Tongue (tissue), 3 donors: ENCODE measurements at places on chromosomes 4 and X. TPM values are rescaled to one million over a fixed set of nuclear protein-coding genes. Genes with fewer than 3 reads are reported as not detected.

- no peak for DNase-seq
Measured at GRCh38 chrX:148517176-148517575, 16.8 kb downstream of the AFF2 start.

GRCh38 chr4:109053257-109053656 is 249.2 kb downstream of the COL25A1 start:
- DNase-seq = no peak

DNA sequence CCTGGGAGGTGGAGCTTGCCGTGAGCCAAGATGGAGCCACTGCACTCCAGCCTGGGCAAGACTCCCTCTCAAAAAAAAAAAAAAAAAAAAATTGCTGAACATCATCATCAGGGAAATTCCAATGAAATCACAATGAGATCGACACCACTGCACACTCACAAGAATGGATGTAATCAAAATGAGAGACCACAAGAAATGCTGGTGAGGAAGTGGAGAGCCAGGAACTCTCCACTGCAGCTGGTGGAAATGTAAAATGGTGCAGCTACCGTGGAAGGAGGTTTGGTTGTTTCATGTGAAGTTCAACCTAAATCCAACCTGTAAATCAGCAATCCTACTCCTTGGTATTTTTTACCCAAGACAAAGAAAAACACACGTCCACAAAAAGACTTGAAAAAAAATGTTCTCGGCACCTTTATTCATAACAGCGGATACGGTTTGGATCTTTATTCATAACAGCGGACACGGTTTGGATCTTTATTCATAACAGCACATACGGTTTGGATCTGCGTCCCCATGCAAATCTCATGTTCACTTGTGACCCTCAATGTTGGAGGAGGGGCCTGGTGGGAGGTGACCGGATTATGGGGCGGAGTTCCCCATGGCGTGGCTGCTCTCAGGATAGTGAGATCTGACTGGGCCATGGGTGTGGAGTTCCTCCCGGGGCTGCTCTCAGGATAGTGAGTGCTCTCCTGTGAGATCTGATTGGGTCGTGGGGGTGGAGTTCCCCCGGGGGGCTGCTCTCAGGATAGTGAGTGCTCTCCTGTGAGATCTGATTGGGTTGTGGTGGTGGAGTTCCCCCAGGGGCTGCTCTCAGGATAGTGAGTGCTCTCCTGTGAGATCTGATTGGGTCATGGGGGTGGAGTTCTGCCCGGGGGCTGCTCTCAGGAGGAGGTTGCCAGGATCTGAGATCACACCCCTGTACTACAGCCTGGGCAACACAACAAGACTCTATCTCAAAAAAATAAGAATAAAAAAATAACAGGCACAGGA is 7.7 kb downstream of the GAK start:
- no peak for DNase-seq

- no peak for DNase-seq
Measured at GRCh38 chr4:15557786-15558550, 88.3 kb downstream of the CC2D2A start.

DNA sequence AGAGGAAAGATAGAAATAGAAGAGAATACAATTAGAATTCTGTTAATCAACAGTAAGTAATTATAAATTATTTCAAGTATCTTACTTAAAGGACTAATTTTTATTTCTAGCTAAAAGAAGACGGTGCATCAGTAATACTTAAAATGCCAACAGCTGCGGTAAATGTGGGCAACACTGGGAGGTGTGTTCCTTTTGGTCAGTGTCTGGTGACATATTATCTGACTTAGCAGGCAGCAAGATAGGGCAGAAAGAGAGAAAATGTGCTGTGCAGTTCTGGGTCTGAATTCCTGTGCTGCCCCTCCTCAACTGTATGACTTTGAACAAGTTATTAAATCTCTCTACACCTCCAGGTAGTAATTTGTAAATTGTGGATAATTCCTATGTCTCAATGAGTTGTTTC is 120.6 kb downstream of the ZNF827 start:
- peak; percentile 33 for DNase-seq

GRCh38 chr4:41538017-41538733 is at the start of gene LIMCH1:
Gene LIMCH1 (plus strand): TSS chr4:41538157. CDS start chr4:41605996, 67,839 bp downstream.
- peak; percentile 71 for DNase-seq

DNA sequence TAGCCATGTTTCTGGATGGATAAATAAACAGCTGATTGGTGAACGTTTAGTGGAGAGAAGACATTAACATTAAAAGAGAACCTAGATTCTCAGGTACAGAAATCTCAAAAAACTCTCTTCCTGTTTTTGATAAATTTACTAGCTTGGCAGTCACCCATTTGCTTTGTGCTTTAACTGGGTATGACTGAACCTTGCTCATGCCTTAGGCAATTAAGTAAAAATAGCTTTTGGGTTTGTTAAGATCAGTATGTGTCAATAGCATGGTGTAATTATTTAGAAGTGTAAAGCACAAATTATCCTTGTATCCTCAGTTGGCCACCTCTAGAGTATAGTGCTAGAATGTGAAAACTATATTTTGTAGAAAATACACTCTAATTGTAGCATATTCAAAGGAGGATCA is 200.0 kb downstream of the CFAP299 start:
- DNase-seq = no peak

DNA sequence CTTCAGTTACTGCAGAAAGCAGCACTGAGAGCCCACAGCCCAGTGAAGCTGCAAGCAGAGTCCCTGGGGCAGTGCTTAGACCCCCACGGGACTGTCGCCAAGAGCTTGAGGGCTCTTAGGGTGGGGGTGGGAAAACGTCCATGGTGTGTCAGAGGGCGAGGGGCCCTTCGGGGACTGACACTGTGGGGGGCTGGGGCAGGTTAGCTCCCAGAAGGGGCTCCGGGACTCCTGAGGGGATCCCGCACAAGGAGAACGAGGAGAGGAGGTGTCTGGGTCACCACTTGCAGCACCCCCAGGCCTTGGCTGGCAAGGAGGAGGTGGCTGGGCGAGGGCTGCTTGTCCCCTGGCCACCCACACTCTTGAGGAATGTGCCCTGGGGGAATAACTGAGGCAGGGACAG is 20.8 kb downstream of the NAT8L start:
- DNase-seq = no peak

- no peak for DNase-seq
Measured at GRCh38 chrX:132470831-132471230, 18.0 kb downstream of the MBNL3 start.

GRCh38 chr4:168715896-168716295 is 219.0 kb downstream of the PALLD start:
- DNase-seq = no peak

- DNase-seq = peak; percentile 85
Measured at GRCh38 chr4:10461091-10461849, 4.0 kb upstream of the ZNF518B start.

- DNase-seq = no peak
Measured at GRCh38 chr4:183830438-183830985, 74.6 kb upstream of the STOX2 start.

GRCh38 chr4:109553130-109553529 is 6.9 kb upstream of the MCUB start:
- DNase-seq = no peak

GRCh38 chr4:145775406-145775805 is 95.5 kb downstream of the C4orf51 start:
- no peak for DNase-seq

DNA sequence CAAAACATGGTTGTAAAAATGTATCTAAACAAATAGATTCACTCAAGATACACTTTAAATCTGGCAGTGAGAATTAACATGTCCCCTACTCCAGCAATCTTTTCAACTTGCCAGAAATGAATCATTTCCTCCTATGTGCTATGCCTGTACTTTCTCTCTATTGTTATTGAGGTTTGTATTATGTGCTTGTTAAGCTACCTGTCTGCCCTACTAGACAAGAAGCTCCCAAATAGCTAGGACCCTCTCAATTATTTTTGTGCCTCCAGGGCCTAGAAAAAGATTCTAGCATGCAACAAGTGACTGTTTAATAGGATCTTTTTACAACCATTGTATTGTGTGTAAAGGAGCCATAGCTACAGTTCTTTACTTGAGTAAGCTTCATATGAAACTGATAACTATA is 3.5 kb upstream of the SAP30 start:
- peak; percentile 5 for DNase-seq

DNA sequence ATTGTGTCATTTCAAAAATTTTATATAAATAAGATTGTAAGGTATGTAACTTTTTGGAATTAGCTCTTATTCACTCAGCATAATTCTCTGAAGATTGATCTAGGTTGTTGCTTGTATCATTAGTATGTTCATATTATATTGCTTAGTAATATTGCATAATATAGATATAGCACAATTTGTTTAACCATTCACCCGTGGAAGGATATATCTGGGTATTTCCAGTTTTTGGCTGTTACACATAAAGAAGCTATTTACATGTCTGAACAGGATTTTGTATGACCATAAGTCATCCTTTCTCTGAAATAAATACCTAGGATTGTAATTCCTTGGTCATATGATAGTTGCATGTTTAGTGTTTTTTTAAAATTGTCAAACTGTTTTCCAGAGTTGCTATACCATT is 82.5 kb downstream of the CPEB2 start:
- no peak for DNase-seq

- DNase-seq = no peak
Measured at GRCh38 chrX:84168574-84168973, 19.4 kb downstream of the RPS6KA6 start.

DNA sequence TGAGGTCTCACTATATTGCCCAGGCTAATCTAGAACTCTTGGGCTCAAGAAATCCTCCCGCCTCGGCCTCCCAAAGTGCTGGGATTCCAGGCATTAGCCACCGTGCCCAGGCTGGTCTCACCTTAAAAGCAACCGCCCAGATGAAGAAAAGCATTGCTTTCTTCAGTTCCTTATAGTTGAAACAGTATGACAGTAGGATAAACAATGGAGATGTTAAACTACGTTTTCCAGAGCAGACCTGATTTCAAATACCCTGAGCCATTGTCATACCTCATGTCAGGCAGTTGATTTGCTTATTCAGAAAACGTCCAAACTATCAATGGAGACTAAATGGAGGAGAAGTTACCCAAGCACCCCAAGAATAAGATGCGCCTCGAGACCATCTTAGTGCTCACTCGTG is 26.3 kb upstream of the TMEM131L start:
- no peak for DNase-seq

- no peak for DNase-seq
Measured at GRCh38 chr4:148345509-148345908, 96.7 kb downstream of the NR3C2 start.

GRCh38 chrX:115958687-115959359 is 211.7 kb upstream of the AGTR2 start:
- DNase-seq = no peak

GRCh38 chrX:100264200-100264599 is 145.9 kb downstream of the PCDH19 start:
- no peak for DNase-seq

DNA sequence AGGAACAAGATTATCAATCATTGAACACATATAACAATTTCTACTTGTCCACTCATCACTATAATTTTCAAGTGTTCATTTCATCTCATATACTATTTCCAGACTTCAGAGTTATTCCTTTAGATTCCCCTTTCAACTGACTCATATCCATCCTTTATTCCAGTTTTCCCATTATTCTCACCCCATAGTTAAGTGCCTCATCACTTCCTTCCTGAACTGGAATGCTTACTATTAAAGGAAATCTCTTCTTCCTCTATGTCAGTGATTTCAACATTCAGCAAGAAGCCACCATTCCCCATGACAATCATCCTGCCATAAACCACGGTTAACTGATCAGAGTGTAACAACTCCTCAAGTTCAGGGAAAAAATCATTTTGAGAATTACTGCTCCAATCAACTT is 198.9 kb downstream of the FBXO8 start:
- no peak for DNase-seq

Gene SOD3
- total RNA-seq = 46.3 TPM

Gene LEF1
- 13.7 TPM for total RNA-seq

Gene NOCT
- 11.1 TPM for total RNA-seq

Gene PABPC1L2B
- total RNA-seq = not detected

Gene TCEAL1
- 44.8 TPM for total RNA-seq

Gene SERTM2
- 7.9 TPM for total RNA-seq

Gene FGF5
- not detected for total RNA-seq

Gene KCTD8
- 0.41 TPM for total RNA-seq

Gene SPANXA2
- total RNA-seq = not detected
